GM23338 (cell line): ENCODE measurements at places on chromosomes 5 and 9. TPM values are rescaled to one million over a fixed set of nuclear protein-coding genes. Genes with fewer than 3 reads are reported as not detected.

Gene CAMLG
- 34.0 and 34.4 TPM in 2 replicates for total RNA-seq

Gene NMUR2
- total RNA-seq, result not detected in 2 replicates

DNA sequence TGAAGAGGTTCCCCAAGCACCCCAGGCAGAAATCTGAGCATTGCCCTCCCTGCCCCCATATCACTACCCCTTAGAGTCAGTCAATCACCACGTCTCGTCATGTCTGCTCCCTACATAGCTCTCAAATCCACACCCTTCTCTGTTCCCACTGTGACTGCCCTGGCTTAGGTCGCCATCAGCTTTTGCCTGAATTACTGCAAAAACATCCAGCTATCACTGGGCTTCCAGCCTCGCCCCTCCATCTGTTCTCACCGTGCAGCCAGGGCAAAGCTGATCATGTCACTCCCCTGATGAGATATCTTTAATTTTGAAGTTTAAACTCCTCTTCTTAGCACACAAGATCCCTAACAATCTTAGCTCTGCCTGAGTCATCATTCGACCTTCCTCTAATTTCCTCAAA lies 89.6 kb upstream of the TBC1D2 start:
- no peak for DNase-seq

- DNase-seq, result no peak
These were observed 62.2 kb downstream of the CFAP77 start for GRCh38 chr9:132472199-132472598.

DNA sequence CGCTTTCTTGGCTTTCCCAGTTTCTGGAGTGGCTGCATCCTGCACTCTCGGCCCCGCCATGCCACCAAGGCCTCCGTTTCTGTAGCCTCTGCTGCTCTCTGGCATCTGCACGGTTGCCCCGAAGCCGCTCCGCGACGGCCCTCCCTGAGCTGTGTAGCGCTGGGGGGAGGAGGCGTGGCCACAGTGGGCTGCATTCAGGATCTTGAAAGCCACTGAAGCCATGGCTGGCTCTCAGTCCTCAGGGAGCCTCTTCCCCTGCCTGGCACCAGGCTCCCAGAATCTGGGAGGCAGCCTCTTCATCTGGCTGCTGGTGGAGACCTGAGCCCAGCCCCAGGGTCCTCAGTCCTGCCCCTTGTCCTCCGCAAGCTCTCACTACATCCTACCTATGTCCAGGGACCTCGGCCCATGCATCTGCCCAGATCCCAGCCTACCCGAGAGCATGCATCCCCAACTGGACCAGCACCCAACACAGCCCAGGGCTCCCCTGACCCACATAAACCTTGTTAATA lies 25.1 kb downstream of the PAEP start:
- DNase-seq, result no peak

DNA sequence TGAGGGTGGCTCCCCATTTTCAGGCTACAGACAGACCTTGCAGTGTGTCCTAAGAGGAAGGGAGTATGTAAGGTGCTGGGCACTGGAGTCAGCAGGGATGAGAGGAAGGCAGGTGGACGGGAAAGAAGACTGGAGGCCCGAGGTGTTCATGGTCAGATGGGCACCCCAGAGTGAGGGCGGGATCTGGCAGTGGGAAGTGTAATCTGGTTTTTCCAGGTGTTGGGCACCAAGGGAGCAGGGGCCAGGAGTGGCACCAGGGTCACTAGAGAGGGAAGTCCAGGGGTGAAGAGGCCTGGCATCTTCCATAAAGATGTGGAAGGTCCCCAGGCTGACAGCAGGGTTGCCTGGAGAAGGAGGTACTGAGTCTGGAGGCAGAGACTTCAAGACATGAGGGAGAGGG lies 29.7 kb downstream of the PITX1 start:
- DNase-seq, result no peak

- peak; percentile 21 for DNase-seq
These were observed 33.1 kb downstream of the SCGB3A1 start for GRCh38 chr5:180558232-180558631.

- peak; percentile 8 for DNase-seq
These were observed 137.5 kb downstream of the AP3B1 start for GRCh38 chr5:78157001-78157400.

- DNase-seq, result no peak
These were observed 17.8 kb upstream of the SLC12A7 start for GRCh38 chr5:1129711-1130055.

DNA sequence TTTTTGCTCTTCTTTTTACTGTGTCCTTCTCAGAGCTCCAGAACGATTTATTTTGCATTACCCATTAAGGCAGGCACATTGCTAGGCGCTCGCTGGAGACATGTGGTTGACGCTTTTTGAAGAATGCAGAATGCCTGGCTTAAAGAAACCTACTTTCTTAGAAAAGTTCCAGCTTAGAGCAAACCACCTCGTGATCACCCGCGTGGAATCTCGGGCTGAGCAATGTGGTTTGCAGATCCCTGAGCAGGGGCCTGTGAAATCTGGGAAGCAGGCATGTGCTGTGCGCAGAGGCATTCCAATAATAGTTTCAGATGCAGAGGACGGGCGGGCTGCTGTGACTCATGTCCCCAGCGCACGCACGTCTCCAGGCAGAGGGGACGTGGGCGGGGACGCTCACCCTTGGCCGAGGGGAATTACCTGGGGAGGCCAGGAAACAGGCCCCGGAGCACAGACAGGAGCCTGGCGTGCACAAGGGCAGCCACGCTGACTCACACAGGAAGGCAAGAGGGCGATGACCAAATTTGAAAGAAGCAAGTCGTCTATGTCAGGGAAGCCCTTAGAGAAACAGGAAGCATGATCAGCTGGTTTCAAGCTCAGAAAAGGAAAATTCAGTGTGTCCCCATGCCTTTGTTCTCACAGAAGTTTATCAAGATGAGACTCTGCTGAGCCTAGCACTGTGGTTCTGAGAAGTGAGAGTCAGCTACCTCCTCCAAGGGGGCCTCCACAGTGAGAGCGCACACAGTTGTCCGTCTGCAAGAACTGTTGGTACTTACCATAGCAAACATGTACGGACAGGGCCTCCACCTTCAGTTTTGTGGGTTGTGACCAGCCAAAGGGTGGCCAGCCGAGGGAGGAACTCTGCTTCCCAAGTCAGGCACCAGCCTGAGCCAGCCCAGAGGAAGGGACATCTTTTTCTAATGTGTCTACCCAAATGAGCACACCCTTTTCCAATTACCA lies 218.6 kb downstream of the PIK3R1 start:
- DNase-seq, result no peak
